Stimulated activated CD4-positive, alpha-beta T cell treated with anti-CD3 and anti-CD28 coated beads, Interleukin-4, amount 100 ng/mL, for 24 hours (primary cell): ENCODE measurements at places on chromosomes 2 and 18.

DNA sequence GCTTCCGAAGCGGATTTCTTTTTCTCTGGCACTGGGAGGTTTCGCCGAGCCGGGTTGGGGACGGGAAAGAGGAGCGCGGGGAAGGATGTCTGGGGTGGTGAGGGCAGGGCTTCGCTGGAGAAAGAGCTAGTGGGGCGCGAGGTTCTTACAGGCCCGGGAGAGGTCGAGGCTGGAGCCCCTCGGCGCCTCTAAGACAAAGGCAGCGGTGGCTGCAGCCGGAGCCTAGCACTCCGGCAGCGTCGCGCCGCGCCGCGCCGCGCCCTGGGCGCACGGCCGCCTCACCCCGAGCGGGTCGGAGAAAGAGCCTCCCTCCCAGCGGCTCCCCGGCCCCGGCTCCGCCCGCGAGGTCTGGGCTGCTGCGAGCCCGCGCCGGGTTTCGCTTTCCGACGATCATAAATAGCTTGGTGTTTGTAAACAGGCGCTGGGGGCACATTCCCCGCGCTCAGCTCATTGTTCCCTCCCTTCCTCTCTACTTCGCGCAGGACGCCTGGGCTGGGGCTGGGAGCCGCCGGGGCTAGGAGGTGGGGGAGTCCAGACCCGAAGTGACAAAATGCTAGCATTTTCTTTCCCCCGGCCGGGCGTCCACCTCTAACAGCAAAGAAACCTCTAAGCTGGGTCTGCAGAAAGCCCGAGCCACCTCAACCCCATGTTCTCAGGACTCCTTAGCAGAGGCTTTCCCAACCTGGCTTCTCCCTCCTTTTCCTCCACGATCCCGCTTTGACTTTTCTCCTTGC is 813 bp upstream of the MEIS1 start:
- no peak for DNase-seq

DNA sequence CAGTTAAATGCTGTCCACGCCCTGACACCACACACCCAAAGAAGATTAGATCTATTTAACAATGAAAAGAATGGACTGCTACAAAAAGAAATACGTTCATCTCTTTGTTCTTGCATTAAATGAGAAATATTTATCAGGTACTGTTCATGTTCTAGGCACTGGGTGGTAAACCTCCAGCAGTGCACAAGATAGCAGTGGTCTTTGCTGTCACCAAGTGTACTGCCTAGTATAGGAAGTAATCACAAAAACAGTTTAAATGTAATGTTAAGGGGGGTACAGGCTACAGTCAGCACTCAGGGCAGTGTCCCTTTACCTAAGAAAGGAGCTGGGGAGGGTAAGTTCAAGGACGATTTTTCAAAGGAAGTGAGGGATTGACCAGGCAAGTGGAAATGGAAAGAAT is 443.6 kb downstream of the PARD3B start:
- DNase-seq = no peak

DNA sequence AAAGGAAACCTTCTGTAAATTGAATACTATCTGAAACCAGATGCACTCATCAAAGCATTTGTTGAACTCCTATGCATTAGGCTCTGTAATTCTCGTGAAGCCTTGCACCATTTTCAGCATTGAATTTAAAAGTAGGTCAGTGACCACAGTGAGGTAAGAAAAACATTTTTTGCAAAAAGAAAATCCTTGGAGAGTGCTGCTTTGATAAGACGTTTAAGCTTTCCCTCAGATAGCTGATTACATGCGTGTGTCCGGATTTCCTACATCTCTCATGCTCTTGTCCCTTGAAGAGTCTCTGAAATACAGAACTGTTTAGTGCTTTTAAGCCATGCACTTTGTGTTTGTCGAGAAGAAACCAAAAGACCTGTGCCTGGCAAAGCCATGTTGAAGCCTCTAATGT is 113.6 kb downstream of the FMNL2 start:
- no peak for DNase-seq

DNA sequence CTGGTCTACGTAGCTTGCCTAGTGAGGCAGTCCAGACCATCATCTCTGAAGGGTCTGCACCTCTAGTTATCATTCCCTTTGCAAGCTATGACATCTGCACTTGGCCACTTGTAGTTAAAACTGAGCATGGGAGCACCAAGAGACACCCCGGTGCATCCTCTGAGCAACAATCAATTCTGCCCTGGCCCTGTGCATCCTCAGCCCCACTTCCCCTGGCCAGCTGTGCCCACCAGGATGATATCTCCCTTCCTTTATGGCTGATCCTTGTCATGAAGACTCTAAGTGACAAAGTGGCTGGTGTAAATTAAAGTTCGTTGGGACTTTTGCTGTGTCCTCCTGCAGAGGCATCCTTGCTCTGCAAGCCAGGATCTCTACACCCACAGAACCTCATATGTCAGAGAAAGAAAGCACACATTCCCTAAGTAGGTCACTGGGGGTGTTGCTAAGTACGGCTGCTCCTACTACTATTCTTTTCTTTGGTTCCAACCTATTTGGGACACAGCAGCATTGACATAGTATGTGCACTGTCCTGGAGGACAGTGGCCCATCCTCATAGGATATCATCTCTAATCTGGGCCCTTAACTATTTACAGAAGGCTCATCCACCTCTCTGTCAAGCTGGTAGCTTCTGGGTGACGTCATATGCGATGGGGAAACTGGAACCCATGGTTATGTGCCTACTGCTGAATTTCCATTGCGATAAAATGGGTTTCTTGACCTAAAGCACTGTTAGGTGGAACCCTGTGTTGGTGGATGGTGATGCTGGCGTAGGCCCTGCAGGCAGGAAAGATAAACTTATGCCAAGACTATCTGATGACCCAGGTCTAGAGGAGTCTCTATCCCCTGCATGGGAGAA is 384.3 kb upstream of the ID2 start:
- DNase-seq = no peak

DNA sequence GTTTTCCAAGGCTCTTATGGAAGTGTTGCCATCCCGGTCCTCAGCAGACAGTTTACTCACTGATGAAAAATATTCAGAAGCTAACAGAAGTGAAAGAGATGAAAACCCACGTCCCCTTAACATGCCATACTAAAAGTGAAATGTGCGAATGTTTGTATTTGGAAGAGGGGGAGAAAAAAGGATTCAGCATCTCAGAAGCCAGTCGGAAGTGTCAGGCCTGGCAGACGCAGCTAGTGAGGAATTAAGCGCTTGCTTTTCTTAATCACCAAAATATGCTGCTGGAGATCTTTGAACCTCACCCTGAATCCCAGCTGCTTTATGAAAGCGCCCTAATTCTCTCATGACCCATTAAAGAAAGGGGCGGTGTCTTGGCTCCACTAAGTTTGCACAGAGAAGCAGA is 653.7 kb downstream of the DCDC2C start:
- no peak for DNase-seq

- DNase-seq = no peak
Observed at GRCh38 chr2:54594048-54594447, 129.4 kb upstream of the EML6 start.

- DNase-seq = no peak
Observed at GRCh38 chr2:104233591-104233990, 620.3 kb upstream of the POU3F3 start.

DNA sequence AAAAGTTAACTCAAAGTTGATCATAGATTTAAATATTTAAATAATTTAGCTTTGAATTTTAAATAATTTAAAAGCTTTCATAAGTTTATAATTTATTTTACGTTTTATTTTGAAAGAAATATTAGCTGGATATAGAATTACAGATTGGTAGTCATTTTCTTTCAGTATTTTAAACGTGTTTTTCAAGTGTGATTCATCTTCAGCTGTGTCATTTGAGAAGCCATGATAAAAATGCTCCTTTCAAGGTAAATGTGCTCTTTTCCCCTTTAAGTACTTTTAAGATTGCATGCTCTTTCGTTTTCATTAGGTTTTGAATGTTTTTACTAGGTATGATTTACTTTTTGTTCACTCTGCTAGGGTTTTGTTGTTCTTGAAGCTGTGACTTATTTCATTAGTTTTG is 116.8 kb upstream of the FIGN start:
- no peak for DNase-seq

DNA sequence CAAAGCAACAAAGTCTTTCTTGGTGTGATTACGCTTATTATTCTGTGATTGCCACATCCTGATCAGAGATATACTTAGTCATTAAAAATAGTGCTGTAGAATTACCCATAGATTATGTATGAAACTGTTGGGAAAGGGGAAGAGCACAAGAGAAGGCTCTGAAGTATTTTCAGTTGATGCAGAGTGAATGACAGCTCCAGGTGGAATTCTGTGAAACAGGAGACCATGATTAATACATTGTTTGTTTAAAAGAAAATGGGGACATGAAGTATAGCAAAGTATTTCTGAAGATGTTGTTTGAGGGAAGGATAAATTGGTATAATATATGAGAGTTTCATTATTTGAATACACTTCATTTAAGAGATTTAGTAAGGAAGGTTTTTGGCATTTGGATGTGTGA is 307.6 kb upstream of the CDH20 start:
- no peak for DNase-seq

DNA sequence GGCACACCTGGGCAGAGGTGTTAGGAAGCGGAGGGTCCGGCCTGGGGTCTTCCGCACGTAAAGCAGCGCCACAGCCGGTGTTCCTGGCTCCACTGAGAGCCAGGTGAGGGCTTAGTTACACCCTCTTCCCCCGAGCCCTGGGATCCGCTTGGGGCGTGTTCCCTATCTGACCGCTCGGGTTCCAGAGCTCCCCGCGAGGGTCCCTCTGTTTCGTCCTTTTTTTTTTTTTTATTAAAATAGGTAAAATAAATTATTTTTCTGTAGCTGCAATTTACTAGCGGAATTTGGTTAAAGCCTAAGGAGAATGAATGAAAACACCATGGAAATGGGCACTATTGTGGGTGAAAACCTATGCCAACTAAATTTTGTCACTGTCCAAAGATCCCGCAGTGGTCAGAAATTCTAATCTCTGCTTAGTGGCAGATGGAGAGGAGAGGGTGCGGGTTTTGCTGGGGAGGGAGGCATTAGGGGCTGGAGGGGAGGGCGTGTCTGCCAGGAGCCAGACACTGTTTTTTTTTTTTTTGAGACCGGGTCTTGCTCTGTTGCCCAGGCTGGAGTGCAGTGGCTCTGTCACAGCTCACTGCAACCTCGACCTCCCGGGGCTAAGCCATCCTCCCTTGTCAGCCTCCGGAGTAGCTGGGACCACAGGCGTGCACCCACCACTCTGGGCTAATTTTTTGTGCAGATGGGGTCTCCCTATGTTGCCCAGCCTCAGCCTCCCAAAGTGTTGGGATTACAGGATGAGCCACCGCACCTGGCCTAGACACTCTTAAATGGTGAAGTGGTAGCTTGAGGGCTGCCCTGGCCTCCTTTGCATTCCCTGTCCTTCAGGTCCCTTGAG is 834 bp downstream of the PDCL3 start:
- no peak for DNase-seq

DNA sequence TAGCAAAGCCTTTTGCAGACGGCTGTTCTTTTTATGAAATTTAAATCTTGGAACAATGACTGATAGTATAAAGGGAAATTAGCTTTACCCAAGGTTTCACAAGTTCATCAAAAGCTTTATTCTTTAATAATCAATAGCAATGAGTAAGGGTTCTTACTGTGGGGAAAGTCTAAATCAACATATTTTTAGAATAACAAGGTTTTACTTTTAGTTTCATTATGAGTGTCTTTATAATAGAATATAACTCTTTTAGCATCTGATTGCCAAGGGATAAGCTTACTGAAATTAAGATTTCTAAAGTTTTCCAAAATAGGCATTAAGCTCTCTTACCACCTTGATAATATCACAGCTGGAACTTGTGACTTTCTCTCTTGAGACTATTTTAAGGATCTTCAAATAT is 1489.7 kb downstream of the LRP1B start:
- DNase-seq = no peak

DNA sequence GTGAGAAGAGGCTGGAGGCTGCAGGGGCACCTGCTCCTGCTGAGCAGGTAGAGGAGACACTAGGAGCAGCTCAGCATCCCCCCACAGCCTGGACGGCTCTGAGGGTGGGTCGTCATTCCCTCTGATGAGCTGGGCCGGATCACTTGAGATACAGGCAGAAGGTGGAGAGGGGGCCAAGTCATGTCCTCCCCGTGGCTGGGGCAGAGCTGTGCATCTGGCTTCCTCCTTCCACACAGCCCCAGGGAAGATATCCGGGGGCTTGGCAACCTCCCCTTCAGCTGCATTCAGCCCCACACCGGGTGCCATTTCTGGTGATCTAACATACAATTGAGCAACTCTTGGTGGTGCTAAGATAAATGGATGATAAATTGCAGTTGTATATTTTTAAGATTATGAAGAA is 236.9 kb downstream of the LDLRAD4 start:
- DNase-seq = no peak

DNA sequence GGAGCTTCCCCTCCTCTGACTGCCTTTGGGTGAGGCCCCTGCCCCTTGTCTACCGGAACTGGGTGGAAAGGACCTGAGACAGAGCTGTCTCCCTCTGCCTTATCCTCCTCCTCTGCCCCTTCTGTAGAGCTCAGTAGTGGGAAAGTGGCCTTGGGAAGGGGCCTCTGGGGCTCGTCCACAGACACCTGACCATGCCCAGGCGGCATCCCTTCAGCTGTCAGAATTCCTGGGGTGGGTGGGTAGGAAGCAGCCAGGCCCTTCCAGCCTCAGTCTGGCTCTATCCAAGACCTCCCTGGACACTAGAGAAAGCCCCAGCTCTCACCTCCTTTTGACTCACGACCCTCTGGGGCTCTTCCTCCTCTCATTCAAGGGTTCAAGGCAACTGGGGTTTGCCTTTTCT is 35.6 kb downstream of the B3GNT2 start:
- no peak for DNase-seq

GRCh38 chr2:137838255-137839092 is 125.8 kb upstream of the HNMT start:
- DNase-seq = no peak

GRCh38 chr2:33047939-33048338 is 101.2 kb downstream of the LTBP1 start:
- DNase-seq = no peak

DNA sequence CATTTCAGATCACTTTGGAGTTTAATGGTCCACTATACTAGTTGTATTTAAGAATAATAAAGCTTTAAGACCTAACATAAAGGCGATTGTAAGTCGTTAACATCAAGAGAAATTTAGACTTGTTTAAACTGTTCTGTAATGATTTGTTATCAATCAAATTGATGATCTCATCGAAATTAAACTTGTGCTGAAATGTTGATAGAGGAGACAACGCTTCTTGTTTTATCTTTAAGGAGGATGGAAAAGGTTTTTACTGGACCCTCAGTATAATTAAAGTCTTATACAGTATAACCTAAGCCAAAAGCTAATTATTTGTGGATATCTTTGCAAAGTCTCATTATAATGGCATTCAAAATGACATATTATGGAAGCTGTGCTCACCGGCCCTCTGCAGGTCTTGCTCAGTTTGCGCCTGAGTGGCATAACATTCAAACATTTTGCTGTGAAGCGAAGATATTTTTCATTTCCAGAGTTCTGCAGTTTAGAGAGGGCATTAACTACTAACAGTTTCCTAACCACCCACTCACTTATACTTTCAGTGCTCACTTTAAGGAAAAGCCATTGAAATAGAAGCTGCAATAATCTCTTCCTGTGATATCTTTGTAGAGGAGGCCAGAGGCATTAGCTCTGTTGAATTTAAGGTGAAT is 1.4 kb upstream of the SERTAD2 start:
- DNase-seq = peak; percentile 46
